Pulmonary artery endothelial cell (primary cell): ENCODE measurements at places on chromosomes 3 and 15.

DNA sequence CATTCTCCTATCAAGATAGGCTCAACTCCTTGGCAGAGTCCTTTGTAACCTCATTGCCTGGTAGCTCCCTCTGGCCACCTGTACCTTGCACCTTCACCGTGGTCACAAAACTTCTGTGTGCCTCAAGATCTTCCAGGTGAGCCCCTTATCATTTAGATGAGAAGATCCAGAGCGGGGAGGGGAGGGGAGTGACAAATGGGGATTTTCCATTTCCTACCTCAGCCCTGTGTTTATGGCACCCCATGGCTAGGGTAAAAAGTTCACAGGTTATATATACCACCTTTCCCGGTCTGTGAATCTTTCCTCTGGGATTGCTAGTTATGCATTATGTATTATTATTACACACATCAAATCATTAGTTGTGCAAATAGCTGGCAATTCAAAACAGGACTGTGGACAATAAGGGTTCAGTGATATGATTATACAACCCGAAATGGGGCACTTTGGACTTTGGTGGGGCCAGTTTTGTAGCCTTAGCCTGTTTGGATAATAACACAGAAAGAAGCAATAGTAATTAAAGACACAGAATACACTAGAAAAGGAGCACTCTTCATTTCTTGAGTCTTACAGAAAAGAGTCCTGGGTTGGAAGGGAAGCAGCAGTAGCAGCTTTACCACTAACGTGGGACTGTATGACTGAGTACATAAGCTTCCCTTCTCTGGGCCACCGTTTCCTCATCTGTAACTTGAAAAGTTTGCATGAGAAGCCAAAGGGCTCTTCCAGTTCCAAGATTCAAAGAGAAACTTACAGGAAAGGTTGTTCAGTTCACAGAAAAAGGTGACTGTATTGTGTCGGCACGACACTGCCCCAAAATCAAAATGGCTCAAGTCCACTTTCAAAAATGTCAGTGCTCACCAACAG lies 7.1 kb downstream of the TLE3 start:
- no peak for DNase-seq

DNA sequence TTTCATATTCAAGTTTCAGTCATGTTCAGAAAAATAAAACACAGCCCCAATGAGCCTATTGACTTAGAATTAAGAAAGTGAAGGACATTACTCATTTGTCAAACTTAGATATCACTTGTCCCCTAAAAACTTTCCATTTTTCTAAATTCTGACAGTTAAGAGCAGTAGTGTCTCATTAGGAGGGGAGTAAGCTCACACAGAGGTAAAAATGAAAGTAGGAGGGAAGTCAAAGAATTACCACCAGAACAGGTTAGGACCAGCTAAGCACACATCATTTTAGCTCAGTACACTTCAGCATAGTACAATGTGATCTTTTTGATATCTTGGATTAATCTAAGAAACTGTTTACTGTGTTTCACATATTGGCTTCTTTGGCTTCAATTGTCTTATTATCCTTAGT lies 64.3 kb downstream of the OSTN start:
- no peak for DNase-seq

DNA sequence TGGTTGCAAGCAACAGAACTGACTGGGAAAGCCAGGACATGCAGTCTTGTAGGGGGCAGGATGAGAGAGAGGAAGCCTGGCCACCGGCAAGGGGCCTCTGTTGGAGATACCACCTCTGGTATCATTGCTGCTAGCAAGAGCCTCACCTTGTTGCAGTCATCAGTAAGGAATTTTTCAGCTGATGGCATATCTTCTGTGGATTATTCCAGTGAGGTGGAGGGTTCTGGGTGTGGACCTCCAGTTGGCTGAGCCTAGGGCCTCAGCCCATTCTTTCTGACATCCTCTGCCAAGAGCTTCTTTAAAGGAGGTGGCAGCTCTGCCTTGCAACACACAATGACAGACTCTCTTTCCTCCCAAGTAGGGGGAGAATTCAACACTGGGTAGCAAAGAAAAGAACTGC lies 128.9 kb downstream of the AQP9 start:
- DNase-seq = no peak

DNA sequence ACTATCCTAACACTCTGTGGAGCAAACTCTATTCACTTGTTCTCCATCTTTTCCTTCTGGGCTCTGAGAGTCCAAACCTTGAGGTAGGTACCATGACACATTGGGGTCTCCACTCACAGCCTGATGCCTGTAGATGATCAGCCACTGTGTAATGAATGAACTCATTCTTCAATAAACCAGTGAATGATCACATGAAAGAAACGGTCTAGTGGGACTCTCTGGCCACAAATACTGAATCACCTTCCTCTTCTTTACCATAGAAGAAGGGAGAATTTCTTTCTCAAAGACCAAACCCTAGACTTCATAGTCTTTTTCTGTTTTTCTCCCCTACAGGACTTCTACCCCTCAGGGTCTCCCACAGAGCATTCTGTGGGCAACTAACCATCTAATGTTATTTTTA lies 20.5 kb upstream of the ABHD2 start:
- no peak for DNase-seq

- DNase-seq = no peak
These were observed 51.6 kb upstream of the SLC6A11 start for GRCh38 chr3:10764259-10765051.

DNA sequence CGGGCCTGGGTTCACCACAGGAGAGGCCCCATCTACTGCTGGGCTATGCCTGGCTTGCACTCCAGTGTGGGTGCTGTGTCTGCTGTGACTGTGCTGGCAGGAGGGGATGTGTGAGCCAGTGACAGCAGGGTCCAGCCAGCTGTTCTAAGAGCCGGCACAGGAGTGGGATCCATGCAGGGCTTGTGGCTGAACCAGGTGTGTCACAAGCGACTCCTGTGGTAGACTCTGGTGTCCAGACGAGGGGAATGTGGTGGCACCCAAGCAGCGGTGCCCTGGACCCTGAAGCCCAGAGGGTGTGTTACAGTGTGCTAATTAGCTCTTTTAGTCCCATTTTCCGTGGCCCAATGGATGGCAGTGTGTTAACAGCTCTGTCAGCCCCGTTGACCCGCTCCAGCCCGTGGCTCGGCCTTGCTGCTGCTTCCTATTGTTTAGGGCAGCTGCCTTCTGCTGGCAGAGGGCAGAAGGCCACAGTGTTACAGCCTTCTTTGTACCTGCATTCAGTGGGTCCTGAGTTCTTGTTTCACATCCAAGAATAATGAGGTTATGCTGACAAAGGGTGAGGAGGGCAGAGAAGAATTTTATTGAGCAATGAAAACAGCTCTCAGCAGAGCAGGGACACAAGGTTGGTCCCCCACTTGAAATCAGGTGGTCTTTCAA lies 78.5 kb upstream of the RNU6-1 start:
- DNase-seq = no peak
